ENCODE measurements at places on chromosomes 7 and 10. TPM values are rescaled to one million over a fixed set of nuclear protein-coding genes. Genes with fewer than 3 reads are reported as not detected.

- no peak for DNase-seq
- peaks cover 5% of the 10 kb centered on the region for H3K4me1 ChIP-seq
- H3K27ac ChIP-seq: no peak overlapping the region
- no peaks in the 10 kb centered on the region for H3K27me3 ChIP-seq
Observed at GRCh38 chr7:74606101-74606908, 51.2 kb upstream of the GTF2I start.

DNA sequence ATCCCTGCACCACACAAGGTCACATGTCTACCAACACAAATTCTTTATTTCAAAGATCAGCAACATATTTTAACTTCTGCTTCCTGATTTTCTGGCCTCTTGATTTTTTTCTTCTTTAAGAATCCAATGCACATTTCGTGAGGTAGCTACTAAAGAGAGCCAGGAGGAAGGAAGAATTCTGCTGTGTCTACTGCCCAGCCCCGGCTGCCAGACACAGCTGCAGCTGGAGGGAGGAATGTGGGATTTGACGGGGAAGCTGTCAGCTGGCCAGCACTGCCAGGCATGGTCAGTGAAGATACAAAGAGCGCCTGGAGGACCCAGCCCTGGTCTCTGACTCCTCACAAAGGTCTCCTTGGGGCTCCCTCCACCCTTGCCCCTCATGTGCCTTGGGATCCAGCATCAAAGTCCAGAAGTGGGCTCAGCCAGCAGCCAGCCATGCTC lies 6.9 kb upstream of the AOC1 start:
- H3K36me3 ChIP-seq: no peaks in the 10 kb centered on the region
- H3K4me1 ChIP-seq: peaks cover 4% of the 10 kb centered on the region
- H3K4me3 ChIP-seq: no peak overlapping the region
- DNase-seq: no peak
- H3K27me3 ChIP-seq: no peaks in the 10 kb centered on the region
- peak overlapping the region; percentile 80 for H3K27ac ChIP-seq

DNA sequence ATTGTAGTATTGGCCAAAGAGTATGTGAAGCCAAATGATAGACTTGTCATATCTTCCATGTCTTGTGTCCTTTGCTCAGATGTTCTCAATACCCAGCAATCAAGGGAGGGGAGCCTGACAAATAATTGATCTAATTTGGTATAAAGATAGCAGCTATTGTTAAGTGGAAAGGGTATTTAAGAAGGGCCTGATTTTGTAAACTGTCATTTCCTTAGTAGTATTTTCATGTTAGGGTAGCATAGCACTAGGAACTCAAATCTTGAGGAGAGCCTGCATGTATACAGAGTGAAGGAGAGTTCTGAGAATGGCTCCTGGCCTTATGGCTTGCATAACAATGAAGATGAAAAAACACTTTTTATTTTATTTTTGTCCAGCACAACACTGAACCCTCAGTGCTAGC lies 53.1 kb downstream of the GNAI1 start:
- peaks cover 4% of the 10 kb centered on the region for H3K36me3 ChIP-seq
- H3K27me3 ChIP-seq: no peaks in the 10 kb centered on the region
- H3K4me1 ChIP-seq: peaks cover 10% of the 10 kb centered on the region
- no peak overlapping the region for H3K4me3 ChIP-seq
- no peak for DNase-seq

- peak; percentile 12 for DNase-seq
- H3K27ac ChIP-seq: no peak overlapping the region
- no peaks in the 10 kb centered on the region for H3K36me3 ChIP-seq
- peaks cover 9% of the 10 kb centered on the region for H3K4me1 ChIP-seq
- H3K27me3 ChIP-seq: no peaks in the 10 kb centered on the region
- H3K4me3 ChIP-seq: no peak overlapping the region
Observed at GRCh38 chr7:105189859-105190492, 176.0 kb downstream of the KMT2E start.

DNA sequence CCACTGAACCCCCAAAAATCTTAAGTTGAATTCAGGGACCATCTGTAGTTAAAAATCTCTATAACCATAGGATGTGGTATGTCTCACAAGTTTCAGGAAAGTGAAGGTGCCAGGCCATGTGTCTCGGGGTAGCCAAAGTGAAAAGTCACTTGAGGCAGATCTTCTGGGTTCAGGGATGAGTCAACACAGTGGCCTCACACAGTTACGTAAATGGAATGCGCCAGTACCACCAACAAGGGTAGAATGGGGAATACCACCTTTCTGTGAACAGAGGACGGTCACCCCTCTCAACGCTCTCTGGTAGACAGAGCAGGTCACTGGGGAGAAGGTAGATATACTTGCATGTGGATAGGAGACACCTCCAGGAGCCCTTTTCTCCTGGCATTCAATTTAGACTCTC lies 71.4 kb downstream of the ELMO1 start:
- no peak overlapping the region for H3K4me3 ChIP-seq
- DNase-seq: no peak
- H3K27me3 ChIP-seq: no peaks in the 10 kb centered on the region
- H3K36me3 ChIP-seq: no peaks in the 10 kb centered on the region
- H3K27ac ChIP-seq: no peak overlapping the region

- DNase-seq: no peak
- no peaks in the 10 kb centered on the region for H3K36me3 ChIP-seq
- H3K27ac ChIP-seq: no peak overlapping the region
- no peaks in the 10 kb centered on the region for H3K4me1 ChIP-seq
Observed at GRCh38 chr7:138945821-138946220, 35.4 kb downstream of the KIAA1549 start.

GRCh38 chr10:112383325-112383724 lies 9.4 kb downstream of the ACSL5 start:
- peaks cover 4% of the 10 kb centered on the region for H3K4me1 ChIP-seq
- no peak overlapping the region for H3K27ac ChIP-seq
- no peaks in the 10 kb centered on the region for H3K27me3 ChIP-seq
- DNase-seq: peak; percentile 88

GRCh38 chr7:99498546-99498944 lies 1.5 kb downstream of the ZNF394 start:
- peaks cover 3% of the 10 kb centered on the region for H3K4me1 ChIP-seq
- peak overlapping the region; percentile 57 for H3K4me3 ChIP-seq
- H3K36me3 ChIP-seq: peaks cover 25% of the 10 kb centered on the region

DNA sequence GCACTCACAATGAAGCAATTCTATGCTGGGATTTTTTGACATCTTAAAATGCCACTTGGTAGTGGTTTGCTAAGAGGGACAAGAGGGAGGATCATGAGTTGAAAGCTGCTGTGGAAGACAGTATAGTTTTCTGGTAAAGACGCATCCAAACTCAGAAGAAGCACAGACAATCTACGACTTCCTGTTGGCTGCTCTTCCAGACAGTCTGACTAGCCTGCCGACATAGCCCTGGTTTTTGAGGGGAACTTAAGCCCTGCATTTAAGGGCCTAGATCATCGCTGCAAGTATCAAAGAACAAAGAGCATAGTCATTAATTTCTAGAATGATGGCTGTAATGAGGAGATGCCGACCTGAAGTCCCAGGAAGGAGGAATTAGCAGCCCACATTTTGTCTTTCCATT lies 99.9 kb upstream of the IKZF1 start:
- no peaks in the 10 kb centered on the region for H3K27me3 ChIP-seq
- H3K4me1 ChIP-seq: no peaks in the 10 kb centered on the region
- no peak overlapping the region for H3K4me3 ChIP-seq
- H3K27ac ChIP-seq: no peak overlapping the region
- no peak for DNase-seq

- H3K27ac ChIP-seq: no peak within 1 kb of the TSS
- no peak for DNase-seq
- no peaks in the 10 kb centered on the region for H3K36me3 ChIP-seq
- no peaks in the 10 kb centered on the region for H3K27me3 ChIP-seq
- H3K4me1 ChIP-seq: no peaks in the 10 kb centered on the region
Observed at GRCh38 chr10:1737222-1738061, at the start of gene ADARB2. TSS of gene ADARB2 (minus strand) at chr10:1737525.

- no peak overlapping the region for H3K4me3 ChIP-seq
- peak overlapping the region; percentile 97 for H3K27ac ChIP-seq
- H3K4me1 ChIP-seq: peaks cover 39% of the 10 kb centered on the region
- no peaks in the 10 kb centered on the region for H3K36me3 ChIP-seq
- peak; percentile 94 for DNase-seq
- no peaks in the 10 kb centered on the region for H3K27me3 ChIP-seq
Observed at GRCh38 chr10:78974617-78975317, 94.0 kb upstream of the ZMIZ1 start.

DNA sequence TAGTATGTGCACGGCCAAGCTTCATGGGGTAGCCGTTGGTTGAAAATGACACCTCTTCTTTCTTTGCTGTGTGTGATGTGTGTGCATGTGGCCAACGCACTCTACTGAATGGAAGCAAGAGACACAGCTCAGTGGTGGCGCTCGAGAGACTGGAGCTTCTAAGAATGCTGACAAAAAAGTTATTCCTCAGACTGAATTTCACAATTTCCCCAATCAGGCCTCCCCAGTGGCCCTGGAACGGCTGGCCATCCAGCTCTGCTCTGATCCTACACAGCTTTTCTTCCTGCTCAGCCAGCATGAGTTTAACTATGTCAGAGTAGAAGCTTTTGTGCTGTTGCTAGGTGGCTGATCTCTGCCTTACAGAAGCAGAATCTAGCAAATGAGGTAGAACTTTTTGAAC lies 186.7 kb upstream of the PLXDC2 start:
- H3K36me3 ChIP-seq: no peaks in the 10 kb centered on the region
- peaks cover 5% of the 10 kb centered on the region for H3K4me1 ChIP-seq
- no peaks in the 10 kb centered on the region for H3K27me3 ChIP-seq
- no peak overlapping the region for H3K27ac ChIP-seq
- no peak overlapping the region for H3K4me3 ChIP-seq

- H3K4me1 ChIP-seq: no peaks in the 10 kb centered on the region
- H3K27ac ChIP-seq: no peak overlapping the region
- no peak for DNase-seq
- H3K27me3 ChIP-seq: peaks cover 2% of the 10 kb centered on the region
Observed at GRCh38 chr7:25669961-25670841, 441.9 kb upstream of the NPVF start.

- H3K4me3 ChIP-seq: no peak overlapping the region
- no peaks in the 10 kb centered on the region for H3K36me3 ChIP-seq
- H3K4me1 ChIP-seq: no peaks in the 10 kb centered on the region
- peaks cover 4% of the 10 kb centered on the region for H3K27me3 ChIP-seq
- no peak overlapping the region for H3K27ac ChIP-seq
Observed at GRCh38 chr10:103932271-103932670, 14.3 kb upstream of the STN1 start.

DNA sequence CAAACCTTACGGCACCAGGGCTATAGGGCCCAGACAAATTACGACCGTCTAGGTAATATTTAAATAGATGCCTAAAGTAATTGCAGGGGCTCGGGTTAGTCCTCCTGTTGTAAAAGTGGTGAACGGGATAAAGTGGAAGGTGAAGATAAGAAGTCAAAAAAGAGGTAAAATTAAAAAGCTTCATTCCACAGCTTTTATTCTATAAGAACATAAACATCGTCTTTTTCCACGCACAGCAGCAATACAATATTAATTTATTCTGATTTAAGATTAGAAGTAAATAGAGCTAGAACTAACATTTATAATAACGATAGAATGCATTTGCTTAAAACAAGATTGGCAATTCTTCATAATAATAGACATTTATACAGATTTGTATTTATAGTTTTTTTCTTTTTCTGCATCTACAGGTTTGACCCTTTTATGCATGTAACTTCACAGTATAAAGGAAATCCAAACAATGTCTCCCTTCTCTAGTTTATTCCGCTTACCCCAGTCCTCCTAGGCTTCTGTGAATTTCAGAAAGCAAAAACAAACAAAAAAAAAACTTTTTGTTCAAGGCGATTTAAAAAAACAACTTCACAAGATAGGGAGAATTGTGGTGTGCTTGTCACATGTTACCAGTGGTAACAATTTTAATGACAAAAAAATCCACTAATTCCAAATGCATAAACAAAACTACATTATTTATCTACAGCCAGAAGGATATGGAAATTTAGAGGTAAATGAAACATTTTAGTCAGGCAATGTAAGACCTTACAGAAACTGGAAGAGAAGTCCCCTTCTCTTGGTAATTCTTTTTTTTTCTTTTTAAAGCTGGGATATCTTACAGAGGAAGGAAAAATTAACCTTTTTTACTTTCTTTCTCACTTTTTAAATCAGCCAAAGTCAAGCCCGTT lies 3.4 kb downstream of the HOXA10 start:
- H3K4me1 ChIP-seq: no peaks in the 10 kb centered on the region
- DNase-seq: no peak

GRCh38 chr10:608331-609261 lies 80.9 kb downstream of the DIP2C start:
- H3K4me3 ChIP-seq: no peak overlapping the region
- H3K4me1 ChIP-seq: peaks cover 29% of the 10 kb centered on the region
- peak; percentile 59 for DNase-seq
- no peaks in the 10 kb centered on the region for H3K27me3 ChIP-seq
- no peaks in the 10 kb centered on the region for H3K36me3 ChIP-seq

DNA sequence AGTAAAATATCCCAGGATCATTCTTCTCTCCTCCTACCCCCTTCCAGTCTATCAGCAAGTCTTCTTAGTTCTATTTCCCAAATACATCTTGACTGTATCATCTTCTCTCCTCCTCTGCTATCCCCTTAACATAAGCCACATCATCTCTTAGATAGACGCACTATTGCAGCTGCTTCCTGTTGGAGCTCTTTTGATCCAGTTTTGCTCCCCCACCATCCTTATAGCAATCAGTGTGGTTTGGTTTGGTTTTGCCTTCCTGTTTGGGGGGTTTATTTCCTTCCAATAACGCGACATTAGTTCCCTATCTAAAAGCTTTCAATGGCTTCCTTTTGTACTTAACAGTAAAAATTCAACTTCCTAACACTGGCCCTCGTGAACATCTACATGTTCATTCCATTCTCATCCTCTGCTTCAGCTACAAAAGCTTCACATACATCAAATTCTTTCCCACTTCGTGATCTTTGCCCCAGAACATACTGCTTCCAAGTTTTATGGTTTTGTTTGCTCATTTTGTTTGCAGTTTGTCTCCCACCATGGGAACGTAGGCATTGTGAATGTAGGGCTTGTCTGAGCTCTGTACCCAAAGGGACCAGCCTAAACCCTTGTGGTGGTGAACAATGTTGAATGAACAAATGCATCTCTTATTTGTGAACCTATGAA lies 33.7 kb upstream of the PLXDC2 start:
- H3K4me1 ChIP-seq: no peaks in the 10 kb centered on the region
- H3K36me3 ChIP-seq: no peaks in the 10 kb centered on the region
- no peak for DNase-seq
- H3K4me3 ChIP-seq: no peak overlapping the region

- peaks cover 7% of the 10 kb centered on the region for H3K27me3 ChIP-seq
- no peak overlapping the region for H3K27ac ChIP-seq
- H3K4me3 ChIP-seq: no peak overlapping the region
- DNase-seq: no peak
- no peaks in the 10 kb centered on the region for H3K36me3 ChIP-seq
Observed at GRCh38 chr7:133233142-133233541, 19.7 kb upstream of the EXOC4 start.

GRCh38 chr7:137717811-137718271 lies 128.9 kb downstream of the DGKI start:
- peak; percentile 63 for DNase-seq
- no peak overlapping the region for H3K4me3 ChIP-seq
- no peaks in the 10 kb centered on the region for H3K27me3 ChIP-seq
- H3K36me3 ChIP-seq: no peaks in the 10 kb centered on the region

The RAMP3 gene
- total RNA-seq: not detected

The TET1 gene
- 4.3 TPM for total RNA-seq

The IRF5 gene
- total RNA-seq: 0.18 TPM

The NSUN6 gene
- total RNA-seq: 11.4 TPM

The TMEM229A gene
- total RNA-seq: not detected

Measured in IMR-90 (cell line).